Activated CD8-positive, alpha-beta memory T cell treated with anti-CD3 and anti-CD28 coated beads for 48 hours (primary cell): ENCODE measurements at places on chromosomes 6 and 20.
A peak's percentile ranks its signal among the peaks of the same experiment; 100 is the strongest.

GRCh38 chr6:69795469-69796072 is 1.2 kb downstream of the LMBRD1 start:
- DNase-seq, result no peak

- no peak for DNase-seq
Observed at GRCh38 chr6:44771647-44772415, 384.3 kb downstream of the CDC5L start.

DNA sequence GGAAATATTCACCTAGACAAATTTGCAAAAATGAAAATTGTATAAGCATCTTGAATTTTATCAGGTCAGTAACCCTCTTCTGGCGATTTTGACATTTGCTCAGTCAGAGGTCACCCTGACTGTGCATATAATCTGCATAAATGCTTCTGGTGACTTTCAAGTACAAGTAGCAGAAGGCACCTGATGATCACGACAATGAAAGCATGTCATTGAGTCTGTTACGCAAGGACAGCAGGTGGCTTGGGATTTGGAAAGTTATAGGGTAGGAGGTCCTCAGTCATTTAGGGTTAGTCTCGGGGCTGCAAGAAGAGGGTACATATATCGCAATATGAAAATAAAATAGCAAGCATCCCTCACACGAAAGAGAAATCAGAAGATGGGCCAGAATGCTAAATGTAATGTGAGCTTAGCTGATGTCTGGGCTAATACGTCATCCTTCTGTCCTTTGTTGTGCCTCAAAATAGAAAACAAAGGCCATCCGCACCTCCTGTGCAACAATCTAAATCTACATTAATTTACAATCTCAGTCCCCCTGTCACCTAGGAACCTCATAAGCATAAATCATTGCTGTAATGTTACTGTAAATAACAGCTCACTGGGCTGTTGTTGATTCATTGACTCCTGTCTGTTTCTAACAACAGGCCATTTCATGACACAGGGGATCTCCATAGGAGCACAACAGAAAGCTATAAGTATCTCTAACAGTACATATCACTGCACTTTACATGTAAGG is 155.2 kb upstream of the RSPO3 start:
- no peak for DNase-seq

GRCh38 chr6:105318660-105319059 is 84.2 kb downstream of the PREP start:
- no peak for DNase-seq

DNA sequence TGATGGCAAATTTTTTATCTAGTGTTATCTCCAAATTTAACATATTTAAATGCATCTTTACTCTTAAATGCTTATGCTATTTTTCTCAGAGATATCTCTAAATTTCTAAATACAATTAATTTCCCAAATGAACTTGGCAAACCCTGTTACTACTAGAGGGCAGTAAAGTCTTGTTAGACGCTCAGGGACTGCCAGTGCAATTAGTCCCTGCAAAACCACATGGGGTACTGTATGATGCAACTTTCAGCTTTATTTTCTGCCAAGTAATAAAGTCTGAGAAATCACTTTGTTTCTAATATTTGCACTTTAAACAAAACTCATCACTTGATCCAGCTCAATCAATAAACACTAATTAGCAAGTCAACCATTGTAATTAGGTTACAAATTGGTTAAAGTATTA is 76.0 kb upstream of the ADGRB3 start:
- DNase-seq, result no peak

GRCh38 chr6:50707652-50708300 is 5.5 kb upstream of the TFAP2D start:
- DNase-seq, result no peak

DNA sequence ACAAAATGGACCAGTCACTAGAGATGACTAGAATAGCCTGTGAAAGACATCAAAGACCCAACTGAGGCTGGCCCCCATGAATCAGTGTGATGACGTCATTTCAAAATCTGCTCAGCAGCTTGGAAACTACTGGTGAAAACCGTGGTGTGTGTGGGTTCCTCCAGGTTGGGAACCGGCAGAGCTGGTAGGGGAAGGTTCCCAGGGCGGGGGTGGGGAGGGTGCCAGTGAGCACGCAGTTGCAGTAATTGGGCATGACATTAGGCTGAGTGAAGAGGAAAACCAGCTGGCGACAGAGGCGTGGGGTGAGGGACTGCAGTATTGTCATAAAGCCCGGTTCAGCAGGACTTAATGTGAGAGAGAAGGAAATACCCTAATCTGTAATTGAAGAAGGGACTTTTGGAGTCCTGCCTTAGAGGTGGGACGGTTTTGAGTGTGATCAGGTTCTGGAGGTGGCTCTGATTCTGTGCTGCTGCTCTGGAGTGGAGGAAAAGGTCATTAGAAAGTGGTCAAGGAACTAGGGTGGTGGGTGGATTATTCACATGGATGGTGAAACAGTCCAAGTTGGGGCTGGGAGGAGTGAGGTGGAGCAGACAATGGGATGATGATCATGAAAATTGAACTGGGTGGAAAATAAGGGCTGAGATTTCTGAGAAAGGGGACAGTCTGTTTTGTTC is 52.0 kb upstream of the MTHFD1L start:
- DNase-seq, result peak; percentile 17

GRCh38 chr6:139152088-139152891 is 17.4 kb downstream of the HECA start:
- no peak for DNase-seq

DNA sequence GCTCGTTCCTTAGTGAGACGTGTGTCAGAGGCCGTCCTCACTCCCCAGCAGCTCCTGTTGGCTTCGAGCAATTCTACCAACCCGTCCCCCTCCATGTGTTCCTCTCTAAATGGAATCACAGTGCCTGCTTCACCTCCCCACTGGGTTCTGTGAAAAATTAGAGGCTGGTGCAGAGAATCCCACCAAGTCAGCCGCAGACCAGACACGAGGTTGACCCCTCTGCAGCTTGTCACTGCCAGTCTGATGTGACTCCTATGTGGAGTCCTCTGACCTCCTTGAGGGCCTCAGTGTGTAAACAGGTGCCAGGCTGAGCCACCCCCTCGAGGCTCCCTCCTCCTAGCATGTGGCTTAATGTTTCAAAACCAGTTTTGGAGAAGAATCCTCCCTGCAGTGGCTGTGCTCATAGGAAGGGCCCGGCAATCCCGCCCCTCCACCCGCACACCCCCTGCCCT is 12.6 kb upstream of the IRF4 start:
- DNase-seq, result no peak

DNA sequence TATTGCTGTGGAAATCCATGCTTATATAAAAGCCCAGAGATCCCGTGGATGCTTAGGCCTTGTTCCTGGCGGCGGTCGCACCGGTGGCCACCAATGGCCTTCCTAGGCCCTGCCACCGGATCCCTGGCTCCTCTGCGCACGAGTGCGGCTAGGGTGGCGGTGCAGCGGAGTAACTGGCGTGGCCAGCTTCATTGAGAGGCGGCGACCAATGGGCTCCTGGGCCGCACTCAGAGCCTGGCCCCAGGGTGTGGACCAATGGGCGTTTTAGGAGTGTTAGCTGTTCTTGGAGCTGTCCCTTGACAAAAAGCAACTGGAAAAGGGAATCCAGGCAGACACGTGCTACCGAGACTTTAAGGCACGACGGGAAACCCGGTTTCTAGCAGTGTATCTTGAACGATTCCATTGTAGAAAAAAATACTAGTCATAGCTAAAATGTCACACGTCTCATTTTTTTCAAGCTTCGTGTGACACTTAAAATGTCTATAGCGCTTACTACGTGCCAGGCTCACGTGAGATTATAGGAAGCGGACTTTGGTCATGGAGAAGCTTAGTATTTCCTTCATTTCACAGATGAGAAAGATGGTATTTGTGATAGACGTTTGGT is 1.7 kb downstream of the AMD1 start:
- peak; percentile 37 for DNase-seq

DNA sequence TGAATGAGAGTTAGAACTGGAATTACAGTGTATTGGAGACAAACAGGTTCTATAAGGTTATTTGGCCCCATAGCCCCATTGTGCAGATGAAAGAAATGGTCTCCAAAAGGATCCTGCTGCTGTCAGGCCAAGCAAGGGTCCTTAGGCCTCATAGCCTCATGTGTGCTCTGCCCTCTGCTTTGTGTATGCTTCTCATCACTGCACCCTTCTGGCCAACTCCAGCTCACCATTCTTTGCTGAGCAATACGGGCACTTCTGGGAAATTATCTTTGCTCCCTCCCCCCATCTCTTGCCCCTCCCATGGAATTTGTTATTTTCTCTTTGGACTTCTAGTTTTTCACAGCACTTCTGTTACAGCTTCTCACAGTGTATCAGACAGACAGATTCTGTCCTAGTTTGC is 298.8 kb downstream of the FOXA2 start:
- DNase-seq, result no peak

DNA sequence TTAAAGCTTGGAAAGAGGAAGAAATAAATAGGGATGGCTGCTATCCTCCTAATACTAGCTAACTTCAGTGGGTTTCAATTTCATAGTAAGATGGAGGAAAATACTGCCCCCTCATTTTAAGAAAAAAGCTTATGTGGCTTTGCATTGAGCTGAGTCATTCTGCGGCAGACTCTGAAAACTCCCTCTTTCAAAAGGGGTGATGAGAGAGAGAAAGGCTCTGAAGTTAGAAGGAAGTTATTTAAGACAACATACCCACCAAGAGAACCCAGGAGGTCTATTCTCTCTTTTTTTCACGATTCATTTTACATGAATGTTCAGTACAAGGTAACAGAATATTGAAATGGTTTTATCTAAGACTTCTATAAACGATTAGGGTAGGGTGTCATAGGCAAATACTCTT is 4.5 kb downstream of the PRDM13 start:
- no peak for DNase-seq

- DNase-seq, result no peak
Observed at GRCh38 chr20:63154395-63154794, 61.5 kb downstream of the YTHDF1 start.

- no peak for DNase-seq
Observed at GRCh38 chr6:6734479-6735465, 146.3 kb downstream of the LY86 start.

DNA sequence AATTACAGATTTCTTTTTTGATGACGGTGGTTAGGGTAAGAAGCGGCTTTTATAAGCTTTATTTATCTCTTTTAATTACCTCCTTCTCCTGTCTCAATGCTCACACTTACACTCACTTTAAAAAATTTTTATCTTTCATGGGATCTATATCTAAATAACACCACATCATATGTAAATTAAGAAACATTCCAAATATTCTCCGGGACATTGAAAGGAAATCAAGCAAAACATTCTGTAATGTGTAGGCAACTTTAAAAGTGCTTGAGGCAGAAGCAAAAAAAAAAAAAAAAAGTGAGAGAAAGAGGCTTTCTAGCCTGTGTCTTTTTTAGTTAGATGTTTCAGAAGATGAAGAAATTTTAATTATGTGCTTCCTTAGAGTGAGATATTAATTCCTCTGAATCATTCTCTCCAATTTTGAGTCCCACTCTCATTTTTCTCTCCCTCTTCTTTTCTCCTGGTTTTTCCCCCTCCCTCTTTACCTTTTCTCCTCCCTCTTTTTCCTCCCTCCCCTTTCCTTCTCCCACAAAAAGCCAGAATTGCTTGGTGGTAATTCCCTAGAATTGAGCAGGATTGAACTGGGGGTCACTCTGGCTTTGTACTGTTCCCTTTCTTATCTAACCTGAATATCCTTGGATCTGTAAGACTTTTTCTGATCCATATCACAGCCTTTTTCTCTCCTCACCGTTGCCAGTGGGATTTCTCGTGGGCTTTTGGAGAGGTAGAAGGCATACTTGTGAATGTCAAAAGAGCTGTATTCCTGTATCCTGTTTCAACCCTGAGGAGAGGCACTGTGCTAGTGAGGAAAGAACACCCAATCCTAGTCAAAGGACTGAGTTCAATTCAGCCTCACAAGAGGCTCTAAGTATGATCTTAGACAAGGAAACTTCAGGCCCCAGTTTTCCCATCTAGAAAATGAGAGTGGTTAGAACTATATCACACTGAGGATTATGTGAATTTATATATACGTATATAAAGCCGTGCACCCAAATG is 30.4 kb downstream of the KCNQ5 start:
- DNase-seq, result no peak

GRCh38 chr6:40997234-40997957 is 41.6 kb downstream of the UNC5CL start:
- no peak for DNase-seq

- no peak for DNase-seq
Observed at GRCh38 chr6:131040866-131041265, 22.2 kb downstream of the EPB41L2 start.

- DNase-seq, result no peak
Observed at GRCh38 chr6:128605961-128606360, 85.6 kb upstream of the PTPRK start.

DNA sequence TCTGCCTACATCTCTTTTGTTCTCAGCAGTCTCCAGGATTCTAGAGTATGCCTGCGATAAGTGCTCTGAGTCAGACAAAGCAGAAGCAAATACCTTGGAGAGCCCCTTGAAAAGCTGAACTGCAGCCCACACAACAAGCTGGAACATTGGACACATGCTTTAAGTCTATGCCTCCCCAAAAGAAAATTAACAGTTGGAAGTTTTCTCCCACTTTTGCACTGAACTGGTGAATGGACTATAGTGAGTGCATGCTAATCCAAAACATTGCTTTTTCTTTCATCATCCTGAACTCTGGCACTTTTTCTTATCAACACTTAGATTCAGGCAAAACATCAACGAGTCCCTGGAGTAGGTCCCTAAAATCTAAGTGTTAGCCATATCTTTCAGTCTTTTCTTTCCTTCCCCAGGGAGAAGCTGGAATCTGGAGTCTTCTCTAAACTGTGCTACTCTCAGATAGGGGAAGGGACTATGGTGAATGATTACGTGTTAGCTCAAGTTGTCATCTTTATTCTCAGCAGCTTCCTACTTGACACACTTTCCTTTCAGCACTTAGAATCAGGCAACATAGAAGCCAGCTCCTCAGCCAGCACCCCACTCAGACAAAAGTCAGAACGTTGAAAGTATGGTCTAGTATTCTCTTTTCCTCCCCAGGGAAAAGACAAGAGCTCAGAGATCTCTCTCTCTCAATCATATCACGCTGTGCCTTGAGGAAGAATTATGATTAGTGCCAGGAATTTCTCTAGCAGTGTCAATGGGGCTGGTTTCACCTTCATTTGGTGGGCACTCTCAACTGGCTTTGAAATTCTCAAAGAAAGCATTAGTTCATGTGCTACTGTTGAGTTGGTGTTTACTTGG is 811.0 kb upstream of the GJE1 start:
- DNase-seq, result no peak

GRCh38 chr20:62088258-62089127 is 22.8 kb upstream of the TAF4 start:
- no peak for DNase-seq

DNA sequence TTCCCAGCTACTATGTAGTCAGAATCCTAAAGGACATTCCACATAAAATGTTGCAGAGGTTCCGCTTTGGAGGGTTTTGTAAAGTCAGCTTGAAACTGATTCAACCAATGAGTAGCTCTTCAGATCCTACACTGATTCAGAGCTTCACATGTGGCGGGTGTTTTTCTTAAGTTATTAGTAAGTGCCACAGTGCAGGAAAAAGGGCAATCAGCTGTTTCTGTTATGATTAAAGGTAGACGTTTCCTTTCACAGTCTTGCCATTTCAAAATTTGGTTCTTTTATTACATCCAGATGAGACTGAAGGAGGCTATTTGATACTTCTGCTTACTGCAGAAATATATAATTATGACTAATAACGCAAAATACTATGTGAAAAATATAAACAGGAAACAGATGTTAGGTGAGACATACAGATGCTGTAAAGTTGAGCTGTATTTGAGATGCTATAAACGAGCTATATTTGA is 443.9 kb downstream of the CDKAL1 start:
- no peak for DNase-seq
